ENCODE measurements at places on chromosomes 7 and 10.

GRCh38 chr7:92755680-92756079, 80.7 kb downstream of the CDK6 start:
- DNase-seq, result no peak

- DNase-seq, result no peak
Observed at GRCh38 chr10:122561212-122561611, 658 bp downstream of the DMBT1 start.

- no peak for DNase-seq
Observed at GRCh38 chr10:128047351-128047750, 78.9 kb downstream of the MKI67 start.

DNA sequence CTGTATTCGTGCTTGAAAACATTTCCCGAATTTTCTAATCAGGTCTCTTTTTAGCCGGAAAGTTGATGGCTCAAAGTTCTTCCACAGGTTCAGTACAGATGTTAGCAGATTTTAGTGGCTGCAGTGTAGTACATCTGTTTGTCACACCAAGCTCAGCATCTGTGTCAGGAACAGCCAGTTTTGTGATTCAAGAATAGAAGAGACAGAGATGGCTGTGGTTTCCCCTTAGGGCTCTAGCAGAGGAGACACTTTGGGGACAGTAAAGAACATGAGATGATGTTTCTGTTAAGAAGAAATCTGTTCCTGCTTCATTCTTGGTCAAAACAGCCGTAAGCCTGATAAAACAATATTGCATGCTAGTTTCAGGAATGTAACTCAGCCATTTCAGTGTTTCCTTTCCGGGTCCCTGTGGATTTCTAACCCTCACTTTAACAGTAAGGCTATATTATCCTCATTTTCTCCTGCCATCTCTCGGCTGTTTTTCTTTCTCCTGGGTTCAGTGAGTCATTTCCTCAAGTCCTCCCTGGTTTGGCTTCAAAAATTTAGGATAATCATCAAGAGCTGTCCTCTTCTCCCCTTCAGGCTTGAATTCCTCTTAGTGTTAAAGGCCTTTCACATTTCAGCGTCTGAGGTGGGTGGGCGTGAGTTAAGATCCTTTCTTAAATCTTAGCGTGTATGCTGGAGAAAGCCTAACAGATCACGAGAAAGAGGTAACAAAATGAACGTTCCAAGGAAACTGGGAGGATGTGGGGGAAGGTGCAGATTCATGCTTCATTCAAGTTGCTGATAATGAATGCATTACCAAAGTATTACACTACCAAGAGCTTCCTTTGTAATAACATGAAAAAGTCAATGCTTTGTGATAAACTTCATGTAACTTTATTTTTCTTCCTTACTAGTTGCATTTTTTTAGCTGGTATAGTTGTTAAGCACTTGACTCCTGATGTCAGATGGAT, 37.1 kb upstream of the BICC1 start:
- DNase-seq, result peak; percentile 36

DNA sequence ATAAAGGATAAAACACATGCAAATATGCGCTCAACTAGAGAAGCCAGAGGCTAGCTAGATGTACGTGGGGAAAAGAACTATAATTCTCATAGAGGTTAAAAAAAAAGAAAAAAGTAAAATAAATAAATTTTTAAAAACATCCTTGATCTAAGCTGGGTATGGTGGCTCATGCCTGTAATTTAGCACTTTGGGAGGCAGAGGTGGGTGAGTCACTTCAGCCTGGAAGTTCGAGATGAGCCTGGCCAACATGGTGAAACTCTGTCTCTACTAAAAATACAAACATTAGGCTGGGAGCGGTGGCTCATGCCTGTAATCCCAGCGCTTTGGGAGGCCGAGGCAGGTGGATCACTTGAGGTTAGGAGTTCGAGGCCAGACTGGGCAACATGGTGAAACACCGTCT, 18.6 kb upstream of the HSPA12A start:
- DNase-seq, result no peak

GRCh38 chr10:87659571-87660483, at the start of gene PAPSS2:
PAPSS2 (plus strand) TSS chr10:87659878; CDS start chr10:87659982, 104 bp downstream.
- no peak for DNase-seq

GRCh38 chr10:124688889-124689670, 55.1 kb downstream of the FAM53B start:
- DNase-seq, result no peak

DNA sequence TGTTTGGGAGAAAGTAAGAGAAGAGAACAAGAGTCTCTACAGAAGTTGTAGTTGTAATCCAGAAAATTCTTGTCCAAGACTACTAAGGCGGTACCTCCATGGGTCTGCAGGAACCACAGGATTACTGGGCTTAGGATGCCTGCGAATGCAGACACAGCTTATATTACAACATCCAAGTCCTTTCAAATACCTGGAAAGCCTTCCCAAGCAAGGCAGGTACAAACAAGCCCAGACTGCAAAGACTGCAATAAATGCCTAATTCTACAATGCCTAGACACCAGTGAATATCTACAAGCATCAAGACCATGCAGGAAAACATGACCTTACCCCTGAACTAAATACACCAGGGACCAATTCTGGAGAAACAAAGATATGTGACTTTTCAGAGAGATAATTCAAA, 178.2 kb downstream of the ARL4A start:
- DNase-seq, result no peak

- DNase-seq, result no peak
Observed at GRCh38 chr10:84117686-84118394, 21.5 kb upstream of the GHITM start.

DNA sequence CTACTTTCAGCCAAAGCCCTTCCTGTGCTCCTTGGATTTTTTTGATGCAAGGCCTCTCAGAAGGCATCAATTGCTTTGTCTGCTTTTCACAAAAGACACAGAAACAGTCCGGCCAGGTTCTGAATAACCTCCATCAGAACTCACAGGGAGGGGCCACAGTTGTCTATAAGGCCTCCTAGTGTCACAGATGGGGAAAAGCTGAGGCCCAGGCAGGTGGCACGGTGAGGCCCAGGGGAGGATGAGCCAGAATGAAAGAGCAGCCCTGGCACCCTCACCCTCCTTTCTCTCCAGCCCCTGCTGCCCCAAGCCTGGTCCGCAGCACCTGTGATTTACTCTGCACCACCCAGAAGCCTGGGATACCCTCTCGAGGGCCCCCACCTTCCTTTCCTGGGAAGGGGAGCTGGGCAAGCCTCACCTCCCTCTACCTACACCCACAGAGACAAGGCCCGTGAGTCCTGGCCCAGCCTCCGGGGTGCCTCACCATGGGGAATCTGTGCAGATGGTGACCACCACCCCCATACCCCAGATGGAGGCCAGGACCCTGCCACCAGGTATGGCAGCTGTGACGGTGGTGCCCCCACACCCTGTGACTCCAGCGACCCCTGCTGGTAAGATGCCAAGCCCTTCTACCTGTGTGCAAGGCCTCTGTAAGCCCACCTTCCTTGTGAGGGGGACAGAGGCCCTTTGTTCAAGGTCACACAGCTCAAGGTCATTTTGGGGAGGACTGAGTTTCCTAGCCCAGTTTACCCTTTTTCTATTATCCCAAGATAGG, 26.2 kb upstream of the ZNF467 start:
- DNase-seq, result no peak

DNA sequence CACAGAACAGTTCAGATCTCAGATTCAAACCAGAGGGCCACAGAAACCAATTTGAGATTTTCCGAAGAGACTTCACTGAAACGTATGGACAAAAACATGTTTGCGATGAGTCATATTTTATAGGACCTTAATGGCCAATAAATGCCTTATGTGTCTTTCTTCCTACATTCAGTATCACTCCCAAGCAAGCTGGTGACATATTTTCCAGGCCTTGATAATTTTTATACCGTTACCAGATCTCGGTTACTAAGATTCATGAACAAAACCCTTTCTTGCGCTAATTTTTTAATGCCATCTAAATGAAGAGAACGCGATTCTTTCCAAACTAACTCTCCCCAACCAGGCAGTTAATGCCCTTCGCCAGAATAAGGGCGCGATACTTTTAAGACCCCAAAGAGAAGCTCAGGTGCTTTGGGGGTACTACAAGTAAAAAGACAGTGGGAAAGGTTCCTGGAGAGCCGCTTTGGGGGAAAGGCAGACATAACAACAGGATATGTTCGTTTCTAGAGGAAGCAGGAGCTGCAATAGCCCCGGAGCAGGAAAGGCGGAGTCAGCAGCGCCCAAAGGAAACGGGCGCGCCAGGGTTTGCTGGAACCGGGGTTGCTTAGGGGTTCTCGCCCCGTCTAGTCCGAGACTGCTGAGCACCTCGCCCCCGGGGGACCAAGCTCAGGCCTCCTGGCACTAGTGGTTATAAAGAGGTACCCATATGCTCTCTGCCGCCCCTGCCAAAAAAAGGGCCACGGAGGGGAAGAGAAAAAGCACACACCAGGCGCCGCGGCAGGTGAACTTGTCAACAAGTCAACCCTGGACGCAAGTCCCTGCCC, 884 bp downstream of the ICA1 start:
- DNase-seq, result no peak

DNA sequence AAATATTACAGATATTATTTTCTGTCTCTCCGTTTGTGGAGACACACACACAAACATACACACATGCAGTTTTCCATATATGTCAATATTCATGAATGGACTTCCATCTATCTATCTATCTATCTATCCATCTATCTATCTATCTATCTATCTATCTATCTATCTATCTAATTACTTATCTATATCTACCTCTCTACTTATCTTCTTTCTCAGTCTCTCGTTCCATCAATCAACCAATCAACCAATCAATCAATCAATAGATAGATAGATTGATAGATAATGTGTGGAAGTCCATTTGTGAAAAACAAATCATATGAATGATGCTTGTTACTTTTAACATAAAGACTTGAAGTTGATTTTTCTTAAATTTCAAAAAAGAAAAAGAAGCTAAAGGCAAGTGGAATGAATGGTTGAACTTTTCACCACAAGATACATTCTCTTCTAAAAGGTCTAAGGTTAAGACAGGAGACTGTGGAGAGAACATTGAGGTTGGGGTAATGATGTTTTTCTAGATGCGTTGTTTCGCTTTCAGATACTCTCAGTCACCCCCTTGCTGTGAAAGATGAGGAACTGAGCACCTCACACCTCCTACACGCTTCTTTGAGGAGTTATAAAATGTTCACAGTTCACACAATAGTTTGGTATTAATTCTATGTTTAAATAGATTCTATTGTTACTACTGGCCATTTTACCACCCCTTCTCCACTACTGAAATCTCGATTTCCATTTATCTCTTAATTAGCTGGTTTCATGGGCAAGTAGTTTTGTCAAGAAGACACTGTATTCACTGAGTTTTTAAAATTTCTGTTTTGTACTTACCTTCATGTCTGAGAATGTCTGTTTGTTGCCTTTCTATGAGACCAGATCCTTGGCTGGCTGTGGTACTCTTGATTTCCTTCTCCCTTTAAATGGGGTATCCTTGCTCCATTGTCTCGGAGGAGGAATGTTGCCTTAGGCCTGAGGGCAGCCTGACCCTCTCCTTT, 114.1 kb downstream of the EMX2 start:
- DNase-seq, result no peak

DNA sequence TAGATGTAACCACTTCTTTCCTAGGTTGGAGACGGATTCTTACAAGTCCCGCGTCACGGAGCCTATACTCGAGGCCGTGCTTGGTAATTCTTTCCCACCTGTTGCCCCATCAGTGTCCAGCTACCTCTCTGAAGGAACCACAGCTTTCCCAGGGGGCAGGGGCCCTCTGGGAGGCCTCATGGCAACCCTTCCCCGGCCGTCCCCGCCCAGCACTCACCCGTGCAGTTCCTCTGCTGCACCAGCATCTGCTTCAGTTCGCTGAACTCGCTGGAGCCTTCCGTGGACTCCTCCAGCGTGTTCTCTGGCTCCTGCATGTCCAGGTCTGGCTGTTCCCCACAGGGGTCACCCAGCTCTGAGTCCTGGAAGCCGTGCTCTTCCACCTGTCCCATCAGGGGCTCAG, 24.5 kb downstream of the ZNF777 start:
- no peak for DNase-seq

GRCh38 chr10:775245-776075, 86.0 kb upstream of the DIP2C start:
- DNase-seq, result no peak

DNA sequence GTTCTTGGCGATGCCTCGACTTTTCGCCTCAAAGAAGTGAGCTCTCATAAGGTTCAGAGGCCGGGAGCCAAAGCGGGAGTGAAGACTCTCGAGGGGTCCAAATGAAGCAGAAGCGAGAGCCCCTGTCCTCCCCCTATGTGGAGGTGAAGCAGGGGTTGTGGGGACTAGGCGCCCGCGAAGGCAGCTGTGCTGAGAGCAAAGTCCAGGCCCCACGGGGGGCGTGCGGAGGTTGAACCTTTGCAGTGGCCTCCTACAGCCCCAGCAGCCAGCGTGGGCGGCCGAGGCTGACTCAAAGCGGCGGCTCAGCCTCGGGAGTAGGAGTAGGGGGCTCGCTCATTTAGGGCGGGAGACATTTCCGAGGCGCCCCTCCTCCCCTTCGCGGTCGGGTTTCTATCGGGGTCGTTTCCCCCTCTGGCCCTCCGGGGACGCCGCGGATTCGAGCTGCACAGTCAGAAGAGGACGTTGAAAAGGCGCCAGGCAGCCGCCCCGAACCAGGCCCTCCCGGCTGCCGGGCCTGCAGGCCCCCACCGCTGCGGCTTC, 553 bp upstream of the ADD3 start:
- DNase-seq, result no peak

DNA sequence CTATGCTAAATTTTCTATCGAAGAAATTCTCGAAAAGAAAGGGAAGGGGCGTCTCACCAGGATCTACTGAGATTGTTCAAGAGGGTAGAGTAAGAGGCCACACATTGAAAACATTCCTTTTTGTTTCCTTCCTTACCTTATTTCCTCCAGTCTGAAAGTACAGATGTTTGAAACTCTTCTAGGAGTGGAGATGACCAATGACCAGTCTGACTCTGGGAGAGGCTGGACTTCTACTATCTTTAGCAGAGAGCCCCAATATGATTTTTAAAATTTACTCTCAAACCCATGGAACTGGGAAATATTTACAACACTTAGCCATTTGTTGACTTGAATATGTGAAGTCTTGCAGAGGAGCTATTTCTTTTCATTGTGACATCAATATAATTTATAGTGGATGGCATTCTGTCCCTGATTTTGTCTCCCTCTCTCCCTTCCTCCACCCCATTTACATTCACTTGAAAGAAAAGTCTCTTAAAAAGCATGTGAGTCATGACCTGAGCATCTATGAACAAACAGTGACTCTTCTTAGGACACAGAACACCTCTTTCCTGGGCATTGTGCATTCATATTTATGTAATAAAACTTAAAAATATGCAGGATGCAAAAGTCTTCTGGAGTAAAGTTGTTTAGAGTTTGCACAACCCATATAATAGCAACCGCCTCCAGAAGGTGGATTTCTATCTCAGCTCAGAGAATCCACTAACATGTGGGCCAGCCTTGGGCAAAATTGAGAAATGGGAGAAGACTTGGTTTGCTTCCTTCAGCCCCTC, 31.2 kb upstream of the BMPER start:
- no peak for DNase-seq

- no peak for DNase-seq
Observed at GRCh38 chr7:55548295-55548731, 24.0 kb downstream of the VOPP1 start.

All from amniotic stem cell (primary cell).